ENCODE measurements at places on chromosomes 4 and X.
A peak's percentile ranks its signal among the peaks of the same experiment; 100 is the strongest.

GRCh38 chr4:26252349-26253025, 68.3 kb upstream of the RBPJ start:
- DNase-seq = no peak

DNA sequence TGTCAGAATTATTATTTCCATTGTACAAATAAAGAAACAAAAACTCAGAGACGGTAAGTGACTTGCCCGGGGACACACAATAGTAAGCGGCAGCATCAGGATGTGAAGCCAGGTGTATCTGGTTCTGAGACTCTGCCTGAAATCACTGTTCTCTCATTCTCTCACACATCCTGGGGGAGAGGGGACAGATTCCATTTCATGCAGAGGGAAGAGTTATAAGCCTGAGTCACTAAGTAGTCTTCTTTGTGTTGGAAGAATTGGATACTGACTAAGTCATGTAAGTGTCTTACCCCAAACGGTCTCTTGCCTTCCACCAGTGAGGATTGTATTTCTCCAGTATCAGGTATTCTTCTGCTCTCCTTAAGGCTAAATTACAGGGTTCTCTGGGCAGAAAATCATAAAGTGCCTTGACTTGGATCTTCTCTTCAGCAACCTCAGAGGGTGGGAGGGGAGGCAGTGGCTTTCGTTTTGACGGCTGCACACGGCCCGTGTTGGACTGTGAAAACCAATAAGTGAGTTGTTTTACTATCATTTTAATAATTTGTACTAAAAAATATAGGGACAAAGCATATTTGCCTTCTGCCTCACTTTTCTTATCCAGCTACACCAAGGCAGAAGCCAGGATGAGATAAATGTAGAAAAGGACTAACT, 21.9 kb downstream of the TXK start:
- DNase-seq = no peak

GRCh38 chr4:28675582-28675981, 1814.9 kb downstream of the STIM2 start:
- DNase-seq = no peak

DNA sequence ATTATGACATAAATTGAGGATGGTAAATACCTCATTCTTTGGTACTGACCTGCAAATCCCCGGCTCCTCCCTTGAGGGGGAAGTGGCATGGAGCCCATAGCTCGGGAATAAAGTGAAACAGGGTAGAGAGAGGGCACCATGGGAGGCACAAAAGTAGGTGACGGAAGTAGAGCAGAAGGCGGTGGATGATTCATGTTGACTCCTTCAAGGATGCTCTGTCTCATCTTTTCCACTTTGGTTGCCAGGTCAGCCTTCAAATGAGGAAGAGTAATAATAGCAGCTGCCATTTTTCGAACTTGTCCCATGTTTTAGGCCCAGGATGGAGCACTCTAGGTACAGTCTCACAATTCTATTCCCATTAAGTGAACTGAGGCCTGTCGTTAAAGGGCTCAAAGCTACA, 41.4 kb upstream of the PHF8 start:
- no peak for DNase-seq

GRCh38 chr4:99405433-99406115, 29.6 kb downstream of the ADH7 start:
- DNase-seq = peak; percentile 21

- DNase-seq = no peak
Measured at GRCh38 chr4:8250637-8251036, 18.9 kb upstream of the HTRA3 start.

- no peak for DNase-seq
Measured at GRCh38 chr4:152459326-152459725, 76.6 kb downstream of the FBXW7 start.

DNA sequence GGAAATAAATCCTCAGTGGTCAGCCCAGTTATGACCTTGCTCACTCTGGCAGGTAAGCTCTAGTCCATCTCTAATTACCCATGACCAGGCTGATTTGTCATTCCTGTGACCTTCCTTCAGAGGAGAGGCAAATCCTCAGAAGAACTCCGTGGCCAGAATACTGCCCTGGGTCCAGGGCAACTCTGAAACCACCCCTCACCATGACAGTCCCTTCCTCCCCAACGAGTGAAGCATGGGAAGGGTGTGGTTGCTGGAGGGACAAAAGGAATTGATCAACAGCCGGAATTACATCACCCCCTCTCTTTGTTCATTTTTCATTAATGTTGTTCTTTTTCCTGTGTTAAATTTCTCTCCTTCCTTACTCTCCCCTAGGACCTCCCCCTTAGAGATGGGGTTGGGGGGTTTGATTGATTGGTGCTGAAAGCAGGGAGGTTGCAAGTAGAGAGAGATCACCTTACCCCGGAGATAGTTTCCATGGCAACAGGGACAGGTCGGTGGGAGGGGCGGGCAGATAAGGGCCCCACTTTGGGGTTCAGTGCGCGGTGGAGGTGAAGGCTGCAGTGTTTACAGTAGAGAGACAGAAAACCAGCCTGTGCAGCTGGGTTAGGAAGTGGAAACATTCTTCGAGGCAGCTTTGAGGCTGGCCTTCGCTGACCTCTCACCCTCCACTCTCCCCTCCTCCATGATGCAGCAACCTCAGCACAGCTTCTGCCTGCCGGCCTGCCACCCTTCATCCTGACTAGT, 647.4 kb downstream of the BCOR start:
- no peak for DNase-seq

GRCh38 chr4:3715855-3716630, 50.1 kb upstream of the ADRA2C start:
- no peak for DNase-seq

- DNase-seq = no peak
Measured at GRCh38 chr4:183889190-183889589, 15.9 kb upstream of the STOX2 start.

DNA sequence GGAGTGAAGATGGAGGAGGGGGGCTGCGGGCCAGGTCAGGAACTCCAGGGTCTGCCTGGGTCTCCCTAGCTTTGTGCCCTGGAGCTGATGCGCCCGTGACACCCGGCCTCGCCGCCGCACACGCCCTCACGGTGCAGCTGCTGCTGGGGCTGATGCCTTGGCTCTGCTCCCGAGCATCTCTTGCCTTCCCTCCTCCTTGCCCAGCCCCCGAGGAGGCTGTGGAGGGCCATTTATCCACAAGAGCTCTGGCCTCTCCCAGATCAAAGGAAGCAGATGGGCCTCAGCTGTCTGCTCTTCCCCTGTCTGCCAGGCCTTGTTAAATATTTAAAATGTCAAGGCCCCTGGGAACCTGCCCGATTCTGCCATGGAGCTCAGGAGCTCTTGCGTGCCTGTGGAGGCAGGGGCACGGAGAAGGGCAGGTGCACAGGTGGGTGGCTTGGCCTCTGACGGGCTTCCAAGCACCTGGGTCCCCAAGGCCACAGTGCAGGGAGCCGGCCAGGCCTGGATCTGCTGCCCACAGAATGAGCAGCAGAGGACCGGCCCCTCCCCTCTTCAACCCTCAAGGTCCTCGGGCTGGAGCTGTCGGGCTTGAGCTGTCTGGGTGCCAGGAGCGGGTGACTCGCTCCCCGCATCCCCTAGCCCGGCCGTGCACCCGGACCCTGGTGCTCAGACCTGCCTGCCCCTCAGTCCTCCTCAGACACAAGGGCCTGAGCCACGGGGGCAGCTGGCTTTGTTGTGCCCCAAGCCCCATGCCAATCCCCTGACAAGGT, 20.3 kb downstream of the ATP2B3 start:
- DNase-seq = no peak

DNA sequence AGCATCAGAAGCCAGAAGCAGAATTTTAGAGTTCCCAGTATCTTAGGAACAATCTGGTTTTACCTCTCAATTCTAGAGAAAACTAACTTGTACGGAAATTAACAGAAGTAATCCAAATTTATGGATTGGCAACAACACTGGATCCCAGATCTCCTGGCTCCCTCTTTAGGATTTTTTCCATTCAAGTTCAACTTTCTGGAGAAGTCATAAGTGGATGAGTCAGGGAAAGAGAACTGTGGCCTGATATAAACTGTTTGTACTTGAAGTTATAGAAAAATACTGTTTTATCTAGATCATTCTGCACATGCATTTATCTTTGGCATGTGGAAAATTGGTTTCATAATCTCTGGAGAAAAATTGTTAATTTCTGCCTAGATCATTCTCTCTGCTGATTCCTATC, 380.4 kb downstream of the PCDH7 start:
- DNase-seq = no peak

DNA sequence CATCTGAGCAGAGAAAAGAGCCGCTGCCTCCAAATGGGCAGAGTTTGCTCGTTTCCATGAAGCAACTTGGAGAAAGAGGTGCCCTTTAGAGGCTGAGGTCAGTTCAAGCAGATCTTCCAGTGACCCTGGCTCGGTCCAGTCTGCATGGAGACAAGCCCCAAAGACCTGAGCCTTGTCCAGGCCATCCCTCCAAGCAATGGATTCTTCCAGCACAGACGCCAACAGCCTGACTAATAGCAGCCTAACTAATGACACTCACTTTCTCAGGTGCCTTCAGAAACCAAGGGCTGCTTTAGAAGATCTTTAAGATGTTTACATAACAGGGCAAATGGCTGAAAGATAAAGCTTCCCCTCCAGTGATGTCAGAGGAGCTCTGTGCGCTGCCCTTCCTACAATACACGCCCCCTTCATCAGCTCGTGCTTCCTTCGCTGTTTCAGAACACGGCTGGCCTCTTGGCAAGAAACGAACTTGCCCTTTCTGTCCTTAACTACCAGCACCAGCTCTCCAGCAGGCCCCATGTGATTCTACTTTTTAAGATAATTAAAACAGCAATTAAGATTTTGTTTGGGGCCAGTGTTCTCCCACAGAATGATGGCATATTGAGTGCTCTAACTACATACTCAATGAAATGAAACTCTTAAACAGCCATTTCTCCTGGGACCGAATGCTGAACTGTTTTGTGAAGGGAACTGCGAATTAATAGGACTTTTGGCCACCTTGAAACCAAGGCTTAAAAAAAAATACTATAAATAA, 119.0 kb downstream of the GPR143 start:
- DNase-seq = no peak

- no peak for DNase-seq
Measured at GRCh38 chr4:113335746-113336145, 286.3 kb downstream of the ANK2 start.

DNA sequence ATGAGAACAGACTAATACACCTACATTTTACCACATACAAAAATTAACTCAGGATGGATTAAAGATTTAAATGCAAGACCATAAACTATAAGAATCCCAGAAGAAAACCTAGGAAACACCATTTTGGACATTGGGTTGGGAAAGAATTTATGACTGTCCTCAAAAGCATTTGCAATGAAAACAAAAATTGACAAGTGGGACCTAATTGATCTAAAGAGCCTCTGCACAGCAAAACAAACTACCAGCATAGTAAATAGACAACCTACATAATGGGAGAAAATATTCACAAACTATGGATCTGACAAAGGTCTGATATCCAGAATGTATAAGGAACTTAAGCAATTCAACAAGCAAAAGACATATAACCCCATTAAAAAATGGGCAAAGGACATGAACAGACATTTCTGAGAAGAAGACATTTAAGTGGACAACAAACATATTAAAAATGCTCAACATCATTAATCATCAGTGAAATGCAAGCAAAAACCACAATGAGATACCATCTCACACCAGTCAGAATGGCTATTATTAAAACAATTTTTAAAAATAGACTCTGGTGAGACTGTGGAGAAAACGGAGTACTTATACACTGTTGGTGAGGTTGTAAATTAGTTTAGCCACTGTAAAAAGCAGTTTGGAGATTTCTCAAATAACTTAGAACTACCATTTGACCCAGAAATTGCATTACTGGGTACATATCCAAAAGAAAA, 221.7 kb upstream of the DIPK2B start:
- DNase-seq = no peak

DNA sequence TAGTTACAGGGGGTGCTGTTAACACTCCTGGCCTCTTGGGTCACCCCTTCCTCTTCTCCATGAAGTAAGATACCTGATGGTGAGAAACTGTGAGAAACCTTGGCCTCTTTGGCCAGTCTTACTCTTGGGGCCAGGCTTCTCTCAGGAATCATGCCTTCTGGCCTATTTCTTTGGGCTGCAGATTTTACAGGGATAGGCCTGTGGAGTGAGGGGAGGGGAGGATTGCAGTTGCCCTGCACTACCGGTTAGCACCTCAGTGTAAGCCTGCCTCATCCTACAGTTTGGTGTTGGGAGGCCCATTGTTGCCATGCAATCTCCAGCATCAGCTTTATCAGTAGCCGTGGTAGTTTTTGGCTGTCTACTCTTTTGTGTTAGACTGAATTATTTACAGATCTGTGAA, 7.6 kb upstream of the PGRMC2 start:
- DNase-seq = no peak

- DNase-seq = no peak
Measured at GRCh38 chr4:125750828-125751466, 436.2 kb downstream of the FAT4 start.

DNA sequence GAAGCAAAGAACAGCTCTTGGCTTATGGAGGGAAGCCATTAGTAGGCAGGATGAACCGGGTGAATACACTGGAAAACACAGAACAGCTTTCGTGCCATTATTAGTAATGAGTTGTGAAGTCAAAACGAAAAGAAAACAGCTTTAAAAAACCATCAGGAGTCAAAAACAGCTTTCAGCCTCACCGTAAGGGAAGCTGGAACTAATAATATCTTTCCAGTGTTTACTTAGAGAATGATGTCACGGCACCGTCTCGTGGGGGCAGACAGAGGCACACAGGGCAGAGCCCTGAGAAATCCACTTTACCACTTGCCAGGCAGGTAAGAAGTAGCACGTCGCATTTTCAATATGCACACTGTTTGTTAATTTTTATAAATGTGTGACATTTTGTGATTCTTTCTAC, 37.9 kb upstream of the HMX1 start:
- DNase-seq = no peak

GRCh38 chrX:13774696-13775095, 40.1 kb downstream of the OFD1 start:
- no peak for DNase-seq

DNA sequence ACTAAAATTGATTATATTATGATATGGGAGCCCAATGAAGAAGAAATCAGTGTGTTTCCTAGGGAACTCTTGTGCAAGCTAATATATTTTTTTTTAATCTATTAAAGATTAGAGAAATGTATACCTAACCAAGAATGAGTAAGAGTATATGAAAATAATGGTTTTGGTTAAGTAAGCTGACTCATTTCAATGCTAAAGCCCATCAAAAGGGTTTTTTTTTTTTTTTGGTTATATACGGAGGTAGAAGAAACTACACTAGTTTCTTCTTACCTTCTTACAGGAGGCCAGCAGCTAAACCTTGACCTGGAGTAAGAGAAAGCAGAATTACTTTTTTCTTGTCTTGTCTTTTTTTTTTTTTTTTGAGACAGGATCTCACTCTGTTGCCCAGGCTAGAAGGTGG, 27.5 kb downstream of the RUFY3 start:
- DNase-seq = no peak

DNA sequence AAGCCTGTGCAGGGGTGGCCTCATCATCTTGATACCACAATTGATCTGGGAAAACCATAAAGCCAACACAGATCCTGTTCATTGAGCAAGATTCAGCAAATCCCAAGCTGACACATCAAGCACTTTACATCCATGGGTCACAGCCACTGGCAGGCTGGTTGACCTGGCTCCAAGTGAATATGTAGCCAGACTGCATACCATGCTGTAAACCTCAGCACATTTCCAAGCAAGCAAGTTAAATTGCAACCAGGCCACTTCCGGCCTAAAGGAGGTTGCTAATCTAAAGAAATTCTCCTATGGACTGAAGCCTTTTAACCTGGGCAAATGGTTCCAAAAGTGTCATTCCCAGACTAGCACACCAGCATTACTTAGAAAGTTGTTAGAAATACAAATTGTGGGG, 54.4 kb upstream of the USP26 start:
- no peak for DNase-seq

GRCh38 chr4:98318521-98318920, 57.3 kb downstream of the RAP1GDS1 start:
- DNase-seq = no peak

Measured in activated CD4-positive, CD25-positive, alpha-beta regulatory T cell treated with anti-CD3 and anti-CD28 coated beads, Interleukin-2, amount 50 U/mL, for 16 hours (primary cell).